Activated T-helper 2 cell treated with anti-CD3 and anti-CD28 coated beads, Interferon-gamma antibody, Interleukin-2, Interleukin-4, amounts not matched to agents 10 μg/mL and 5 μg/mL and 100 μg/mL, durations not matched to agents 14 hours and 24 hours and 36 hours (primary cell): ENCODE measurements at places on chromosomes 5 and 9. TPM values are rescaled to one million over a fixed set of nuclear protein-coding genes. Genes with fewer than 3 reads are reported as not detected.

DNA sequence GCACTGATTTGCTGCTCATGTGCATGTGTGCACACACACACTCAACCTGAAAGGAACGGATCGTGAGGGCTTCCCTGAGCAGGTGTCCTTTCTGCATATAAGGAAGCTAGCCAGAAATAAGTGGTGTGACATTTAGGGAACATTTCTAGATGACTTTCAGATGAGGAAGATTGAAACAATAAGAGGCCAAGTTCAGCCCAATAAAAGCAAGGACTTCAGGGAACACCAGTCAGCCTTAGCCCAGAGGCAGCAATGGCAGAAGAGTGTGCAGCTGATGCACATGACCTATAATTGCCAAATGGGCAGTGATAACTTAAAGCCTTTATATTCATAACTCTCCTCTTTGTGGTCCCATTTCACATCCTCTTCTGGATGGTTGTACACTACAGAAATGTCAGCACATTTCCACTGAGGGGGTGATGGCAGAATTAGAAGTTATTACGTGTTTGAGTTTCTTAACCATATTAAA, 255.5 kb downstream of the TRIM32 start:
- DNase-seq, result no peak

DNA sequence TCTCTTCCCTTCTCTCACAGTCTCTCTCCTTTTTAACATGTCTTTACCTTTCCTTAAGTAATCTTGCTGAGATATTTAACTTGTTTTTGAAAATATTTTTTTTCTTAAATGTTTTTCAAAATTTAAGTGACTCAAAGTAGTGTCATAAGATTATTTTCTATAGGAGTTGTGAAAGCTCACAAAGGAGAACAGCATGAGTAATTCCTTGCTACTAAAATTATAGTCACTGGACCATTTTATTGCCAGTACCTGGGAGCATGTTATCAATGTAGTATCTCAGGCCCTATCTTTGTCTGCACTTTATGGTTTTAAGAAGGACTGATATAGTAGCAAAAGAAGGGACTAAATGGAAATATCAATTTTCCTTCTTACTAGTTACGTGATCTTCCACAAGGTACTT, 181.9 kb downstream of the TMEM232 start:
- no peak for DNase-seq

DNA sequence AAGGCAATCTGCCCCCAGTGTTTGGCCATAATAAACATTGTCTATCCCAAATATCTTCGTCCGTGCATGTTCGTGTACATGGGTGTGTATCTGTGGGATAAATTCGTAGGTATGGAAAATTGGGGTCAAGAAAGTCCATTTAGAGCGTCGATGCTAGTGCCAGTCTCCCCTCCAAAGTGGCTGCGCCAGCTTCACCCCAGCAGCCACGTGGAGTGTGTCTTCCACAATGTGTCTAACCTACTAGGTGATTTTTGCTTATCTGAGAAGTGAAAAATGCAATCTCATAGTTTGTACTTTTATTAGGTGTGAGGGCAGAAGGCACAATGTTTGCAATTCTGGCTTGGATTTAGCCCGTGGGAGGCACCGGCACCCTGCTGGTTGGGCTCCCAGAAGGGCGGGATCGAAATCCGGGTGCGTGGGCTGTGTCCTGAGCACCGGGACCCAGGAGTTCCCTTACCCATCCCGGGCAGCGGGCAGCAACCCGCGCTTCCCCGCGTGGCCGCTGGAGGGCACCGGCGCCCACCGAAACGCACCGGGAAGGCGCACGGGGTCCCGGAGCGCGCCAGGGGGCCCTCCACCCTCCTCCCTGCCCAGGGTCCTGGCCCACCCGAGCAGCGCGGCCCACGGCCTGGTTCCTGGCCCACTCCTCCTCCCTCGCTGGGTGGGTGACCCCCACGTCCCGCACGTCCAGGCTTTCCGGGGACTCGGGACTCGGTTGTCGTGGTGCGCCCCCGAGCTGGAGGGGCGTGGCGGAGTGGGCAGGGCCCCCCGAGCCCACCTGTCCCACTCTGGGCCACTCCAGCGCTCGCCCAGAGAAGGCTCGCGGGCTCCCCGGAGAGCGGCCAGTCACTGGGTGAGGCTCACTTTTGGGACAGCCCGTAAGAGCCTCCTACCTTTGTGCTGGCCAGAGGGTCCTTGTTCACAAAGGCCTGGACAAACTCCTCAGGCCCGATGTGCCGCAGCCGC, 55.4 kb upstream of the RNF130 start:
- DNase-seq, result peak; percentile 8

GRCh38 chr5:10626473-10627013, 62.7 kb downstream of the ANKRD33B start:
- DNase-seq, result no peak

GRCh38 chr9:135178498-135178897, 91.0 kb downstream of the OLFM1 start:
- no peak for DNase-seq

DNA sequence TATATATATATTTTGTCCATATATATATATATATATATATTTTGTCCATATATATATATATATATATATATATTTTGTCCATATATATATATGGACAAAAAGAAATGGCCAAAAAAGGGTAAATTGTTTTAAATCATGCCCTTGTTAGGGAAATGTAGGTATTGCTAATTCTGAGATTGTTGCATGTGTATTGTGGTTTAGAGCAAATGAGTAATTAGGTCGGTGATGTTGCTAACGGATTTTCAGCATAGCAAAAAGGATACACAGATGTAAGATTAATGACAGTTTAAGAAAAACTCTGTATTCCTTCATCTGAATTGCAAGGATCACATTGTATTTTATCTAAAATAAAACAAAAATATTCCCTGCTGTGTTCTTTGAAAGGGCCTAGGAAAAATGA, 40.2 kb downstream of the OSTF1 start:
- DNase-seq, result no peak

GRCh38 chr5:91007780-91008402, 375.2 kb downstream of the ARRDC3 start:
- no peak for DNase-seq

DNA sequence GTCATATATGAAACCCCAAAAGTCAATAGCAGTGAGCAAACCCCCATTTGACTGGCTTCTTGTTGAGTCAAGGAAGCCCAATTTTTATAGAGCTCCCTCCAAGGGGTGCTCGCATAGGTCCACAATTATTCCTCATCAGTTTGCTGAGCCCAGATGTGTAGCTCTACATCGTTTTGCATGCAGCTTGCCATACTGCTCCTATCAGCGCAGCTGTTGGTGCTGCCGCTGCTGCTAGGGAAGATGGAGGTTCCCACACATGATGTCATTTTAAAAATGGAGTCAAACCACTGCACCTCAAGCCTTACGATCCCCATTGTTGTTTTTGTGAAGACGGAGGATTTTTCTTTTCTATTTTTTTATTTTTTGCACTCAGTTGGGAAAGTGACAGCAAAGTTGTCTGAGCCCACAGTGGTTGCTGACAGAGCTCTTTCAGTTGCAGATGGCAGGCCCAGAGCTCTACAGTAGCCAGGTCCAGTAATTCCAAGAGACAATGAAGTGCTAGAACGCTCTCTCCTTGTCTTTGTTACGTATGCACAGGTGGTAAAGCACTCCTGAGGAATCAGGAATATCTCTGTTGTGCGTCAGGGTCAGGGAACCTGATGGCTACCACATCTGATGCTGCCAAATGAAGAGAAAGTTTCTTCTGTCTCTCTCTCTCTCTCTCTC, 23.2 kb upstream of the C5orf63 start:
- DNase-seq, result no peak

GRCh38 chr9:37004424-37004935, 29.6 kb downstream of the PAX5 start:
- no peak for DNase-seq

DNA sequence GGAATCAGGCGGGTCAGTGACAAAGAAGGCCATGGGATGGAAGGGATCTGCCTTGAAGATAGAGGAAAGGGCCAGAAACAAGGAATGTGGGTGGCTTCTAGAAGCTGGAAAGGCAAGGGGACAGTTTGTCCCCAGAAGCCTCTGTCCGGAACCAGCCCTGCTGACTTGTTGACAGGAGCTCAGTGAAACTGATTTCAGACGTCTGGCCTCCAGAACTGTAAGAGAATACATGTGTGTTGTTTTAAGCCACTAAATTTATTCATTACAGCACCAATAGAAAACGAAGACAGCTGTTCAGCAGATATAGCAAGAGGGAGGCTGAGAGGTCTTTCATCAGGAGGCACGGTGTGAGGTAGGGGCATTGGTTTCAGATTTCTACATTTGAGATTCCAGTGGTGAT, 422.5 kb downstream of the KDM4C start:
- no peak for DNase-seq

- no peak for DNase-seq
Measured at GRCh38 chr5:64659289-64659688, 31.0 kb upstream of the SHISAL2B start.

- no peak for DNase-seq
Measured at GRCh38 chr5:10233505-10233904, 16.2 kb downstream of the ATPSCKMT start.

- no peak for DNase-seq
Measured at GRCh38 chr9:105306351-105307140, 62.1 kb downstream of the SLC44A1 start.

- DNase-seq, result no peak
Measured at GRCh38 chr9:84002344-84002743, 21.7 kb downstream of the RMI1 start.

DNA sequence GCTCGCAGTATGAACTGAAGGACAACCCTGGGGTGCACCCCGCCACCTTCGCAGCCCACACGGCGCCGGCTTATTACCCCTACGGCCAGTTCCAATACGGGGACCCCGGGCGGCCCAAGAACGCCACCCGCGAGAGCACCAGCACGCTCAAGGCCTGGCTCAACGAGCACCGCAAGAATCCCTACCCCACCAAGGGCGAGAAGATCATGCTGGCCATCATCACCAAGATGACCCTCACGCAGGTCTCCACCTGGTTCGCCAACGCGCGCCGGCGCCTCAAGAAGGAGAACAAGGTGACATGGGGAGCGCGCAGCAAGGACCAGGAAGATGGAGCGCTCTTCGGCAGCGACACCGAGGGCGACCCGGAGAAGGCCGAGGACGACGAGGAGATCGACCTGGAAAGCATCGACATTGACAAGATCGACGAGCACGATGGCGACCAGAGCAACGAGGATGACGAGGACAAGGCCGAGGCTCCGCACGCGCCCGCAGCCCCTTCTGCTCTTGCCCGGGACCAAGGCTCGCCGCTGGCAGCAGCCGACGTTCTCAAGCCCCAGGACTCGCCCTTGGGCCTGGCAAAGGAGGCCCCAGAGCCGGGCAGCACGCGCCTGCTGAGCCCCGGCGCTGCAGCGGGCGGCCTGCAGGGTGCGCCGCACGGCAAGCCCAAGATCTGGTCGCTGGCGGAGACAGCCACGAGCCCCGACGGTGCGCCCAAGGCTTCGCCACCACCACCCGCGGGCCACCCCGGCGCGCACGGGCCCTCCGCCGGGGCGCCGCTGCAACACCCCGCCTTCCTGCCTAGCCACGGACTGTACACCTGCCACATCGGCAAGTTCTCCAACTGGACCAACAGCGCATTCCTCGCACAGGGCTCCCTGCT, 3.8 kb downstream of the IRX1 start:
- DNase-seq, result no peak

- DNase-seq, result no peak
Measured at GRCh38 chr5:42157215-42157614, 232.1 kb downstream of the FBXO4 start.

- DNase-seq, result no peak
Measured at GRCh38 chr9:22026696-22027095, 17.6 kb upstream of the CDKN2B start.

DNA sequence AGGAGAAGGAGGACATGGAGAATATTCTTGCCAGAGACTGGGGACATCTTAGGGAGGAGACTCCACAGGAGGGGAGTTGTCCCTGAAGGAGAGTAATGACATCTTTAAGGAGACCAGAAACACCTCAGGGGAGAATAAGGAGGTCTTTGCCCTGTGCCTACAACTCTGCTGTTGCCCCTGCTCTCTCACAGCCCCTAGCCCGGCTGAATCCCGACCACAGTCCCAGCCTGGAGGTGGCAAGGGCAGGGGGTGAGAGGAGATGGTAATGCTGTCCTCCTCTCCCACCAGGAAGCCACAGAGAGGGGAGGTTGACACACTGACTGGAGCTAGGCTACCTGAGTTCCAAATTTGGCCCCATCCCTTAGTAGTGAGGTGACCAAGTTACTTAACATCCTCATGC, 30.2 kb upstream of the ENHO start:
- no peak for DNase-seq

DNA sequence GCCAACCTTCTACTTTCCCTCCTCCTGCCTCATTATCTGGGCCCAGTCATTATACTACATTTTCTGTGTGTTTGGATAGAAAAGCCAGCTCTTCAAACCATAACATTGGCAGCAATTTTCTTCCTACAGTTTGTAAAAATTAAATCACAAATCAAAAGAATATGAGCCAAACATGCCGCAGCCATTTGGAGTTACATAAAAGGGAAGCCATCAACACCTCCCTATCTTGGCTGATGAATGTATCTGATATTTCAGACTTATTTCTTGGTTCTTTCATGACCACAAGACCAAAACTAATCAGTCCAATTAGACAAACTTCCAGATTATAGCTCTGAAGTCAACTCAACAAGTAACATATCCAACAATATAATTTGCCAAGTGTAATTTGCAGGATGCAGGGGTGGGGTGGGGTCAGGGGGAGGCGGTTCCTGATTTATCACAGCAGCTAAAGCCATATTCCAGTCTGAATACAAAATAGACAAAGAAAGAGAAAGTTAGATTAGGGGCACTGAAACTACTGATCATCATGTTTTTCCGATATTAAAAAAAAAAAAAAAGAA, 89.4 kb upstream of the CNTLN start:
- no peak for DNase-seq

- peak; percentile 84 for DNase-seq
Measured at GRCh38 chr9:37422289-37423104, at the start of gene GRHPR. Gene GRHPR (plus strand): TSS chr9:37422696. CDS start chr9:37422751, 55 bp downstream.

DNA sequence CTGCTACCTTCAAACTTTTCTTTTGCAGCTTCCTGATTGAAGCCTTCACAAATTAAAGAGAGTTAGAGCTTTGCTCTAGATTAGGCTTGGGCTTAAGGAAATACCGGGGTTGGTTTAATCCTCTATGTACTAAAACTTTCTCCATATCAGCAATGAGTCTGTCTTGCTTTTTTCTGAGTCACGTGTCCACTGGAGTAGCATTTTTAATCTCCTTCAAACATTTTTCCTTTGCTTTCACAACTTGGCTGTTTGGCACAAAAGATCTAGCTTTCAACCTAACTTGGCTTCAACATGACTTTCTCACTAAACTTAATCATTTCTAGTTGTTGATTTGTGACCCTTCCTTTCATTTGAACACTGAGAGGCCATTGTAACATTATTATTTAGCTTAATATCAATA, 261.6 kb downstream of the PLK2 start:
- no peak for DNase-seq

Gene KCNT1
- total RNA-seq, result not detected in 2 replicates

Gene DAB2IP
- 0.02 TPM in 1 of 2 replicates, not detected in the other for total RNA-seq

Gene KIAA0825
- total RNA-seq, result 0.32 and 0.62 TPM in 2 replicates

Gene RHOBTB3
- 0.39 and 0.57 TPM in 2 replicates for total RNA-seq

Gene SPATA9
- total RNA-seq, result not detected in 2 replicates

Gene SLC36A3
- total RNA-seq, result not detected in 2 replicates

Gene CCDC187
- 0.02 TPM in 1 of 2 replicates, not detected in the other for total RNA-seq

Gene SLC26A2
- total RNA-seq, result 7.7 and 8.0 TPM in 2 replicates

Gene EIF4EBP3
- 9.2 and 15.0 TPM in 2 replicates for total RNA-seq

Gene CRHBP
- 0.09 TPM in 1 of 2 replicates, not detected in the other for total RNA-seq

Gene LCN2
- total RNA-seq, result not detected in 2 replicates

Gene FAM78A
- total RNA-seq, result 55.3 and 55.5 TPM in 2 replicates

Gene MAN1B1
- total RNA-seq, result 47.5 and 52.2 TPM in 2 replicates

Gene PAX5
- 0.11 and 0.34 TPM in 2 replicates for total RNA-seq
